NK-92 treated with Interleukin-12 subunit alpha and Interleukin-12 subunit beta, amount 100 ng/mL, for 24 hours (cell line): ENCODE measurements at places on chromosomes 16 and 17.

GRCh38 chr17:12078791-12079190, 58.1 kb downstream of the MAP2K4 start:
- DNase-seq: no peak

DNA sequence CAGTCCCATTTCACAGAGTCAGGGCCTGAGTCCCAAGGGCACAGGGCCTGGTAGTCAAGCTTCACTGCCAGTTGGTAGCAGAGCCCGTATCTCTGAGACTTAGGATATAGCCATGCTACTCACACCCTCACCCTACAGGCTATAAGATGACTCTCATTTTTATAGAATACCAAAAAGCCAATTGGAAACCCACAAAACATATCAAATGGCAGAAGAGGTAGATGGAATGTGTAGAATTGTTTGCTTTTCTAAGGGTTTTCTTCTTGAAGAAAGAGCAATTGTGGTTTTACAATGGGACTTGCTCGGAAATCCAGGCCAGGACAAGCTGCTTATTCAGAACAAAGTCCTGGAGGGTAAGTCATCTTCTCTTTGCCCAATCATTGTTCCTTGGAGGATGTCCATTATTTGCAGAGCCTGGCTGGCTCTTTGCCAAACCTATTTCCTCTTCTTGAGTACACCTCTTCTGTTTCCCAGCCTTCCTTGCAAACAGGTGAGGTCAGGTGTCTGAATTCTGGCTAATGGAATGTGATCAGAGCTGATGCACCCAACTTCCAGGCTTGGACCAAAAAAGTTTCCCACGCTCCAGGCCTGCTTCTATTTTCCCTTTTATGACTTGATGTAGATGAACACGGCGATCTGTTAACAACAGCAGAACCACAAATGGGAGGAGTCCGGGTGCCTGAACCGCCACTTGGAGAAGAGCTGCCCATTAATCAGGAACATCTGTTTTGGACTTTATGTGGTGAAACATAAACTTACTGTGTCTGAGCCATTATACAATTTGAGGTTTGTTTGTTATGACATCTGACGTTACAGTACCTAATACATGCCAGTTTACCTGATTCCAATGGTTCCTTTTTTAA, 16.9 kb upstream of the CCL22 start:
- no peak for DNase-seq

DNA sequence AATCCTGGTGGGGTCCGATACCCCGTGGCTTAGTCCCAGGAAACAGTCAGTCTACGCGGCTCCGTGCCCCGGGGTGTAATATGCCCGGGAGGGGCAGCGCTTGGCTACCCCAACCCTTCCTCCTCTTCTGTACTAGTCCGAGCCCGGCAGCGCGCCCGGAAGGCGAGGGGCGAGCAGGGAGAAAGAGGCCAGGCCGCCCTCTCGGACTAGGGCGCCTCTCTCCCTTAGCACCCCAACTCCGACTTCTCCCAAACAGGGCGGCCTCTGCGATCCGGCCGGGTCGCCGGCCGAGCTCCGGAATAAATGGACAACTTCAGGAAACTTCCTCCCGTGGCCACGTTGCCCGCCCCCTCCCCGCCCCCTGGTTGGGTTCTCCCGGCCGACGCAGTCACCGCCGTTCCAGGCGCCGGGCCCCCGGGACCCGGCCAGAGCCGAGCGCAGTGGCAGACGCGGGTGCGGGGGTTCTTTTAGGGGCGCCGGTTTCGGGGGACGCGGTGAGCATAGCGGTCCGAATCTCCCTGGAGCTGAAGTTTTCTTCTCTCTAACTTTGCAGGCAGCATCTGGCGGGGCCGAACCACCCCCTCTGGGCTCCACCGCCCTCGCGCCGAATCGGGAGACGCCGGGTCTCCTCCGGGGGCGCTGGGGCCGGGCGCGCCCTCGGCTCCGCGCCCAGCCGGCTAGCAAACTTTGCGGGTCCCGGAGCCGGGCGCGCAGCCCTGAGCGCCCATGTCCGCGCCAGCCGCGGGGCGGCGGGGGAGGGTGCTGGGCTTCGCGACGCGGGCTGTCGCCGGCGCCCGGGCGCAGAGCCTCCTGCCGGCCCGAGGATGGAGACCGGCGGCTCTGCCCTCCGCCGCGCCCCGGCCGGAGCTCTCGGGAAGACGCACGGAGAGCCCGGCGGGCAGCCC, at the start of gene SDK2:
Gene SDK2, minus strand, starts transcription at position 301 of the 905 bp plus-strand sequence. CDS start 357 bp downstream, outside the sequence.
- DNase-seq: no peak

DNA sequence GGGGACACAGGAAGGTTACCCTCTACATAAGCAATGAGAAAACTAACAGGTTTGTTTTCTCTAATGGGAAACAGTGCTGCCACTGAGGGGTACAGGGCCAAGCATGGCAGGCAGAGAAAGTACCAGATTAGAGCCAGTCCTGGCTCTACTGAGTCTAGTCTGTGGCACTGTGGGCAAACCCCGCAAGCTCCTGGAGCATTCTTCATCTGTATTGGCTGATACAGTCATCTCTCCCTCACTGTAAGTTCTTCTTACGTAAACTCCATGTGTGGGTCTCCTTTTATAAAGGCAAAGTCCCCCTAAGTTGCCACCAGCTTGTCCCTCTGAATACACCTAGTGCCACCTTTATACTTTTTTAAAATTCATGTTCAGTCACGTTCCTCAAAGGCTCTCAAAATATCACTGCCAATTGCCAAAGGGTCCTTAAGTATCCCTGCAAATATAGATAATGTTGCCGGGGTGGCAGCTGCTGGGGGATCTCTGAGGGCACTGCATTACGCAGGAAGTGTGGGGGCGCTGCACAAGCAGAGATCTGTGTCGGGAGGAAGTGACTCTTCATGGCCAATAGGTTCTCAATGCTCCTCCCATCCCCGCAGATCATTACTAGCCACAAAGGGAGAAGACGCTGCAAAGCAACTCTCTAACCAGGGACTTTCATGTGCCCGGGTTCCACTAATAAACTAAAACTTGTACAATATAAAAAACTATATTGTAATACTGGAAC, 18.8 kb downstream of the XPO6 start:
- DNase-seq: no peak

DNA sequence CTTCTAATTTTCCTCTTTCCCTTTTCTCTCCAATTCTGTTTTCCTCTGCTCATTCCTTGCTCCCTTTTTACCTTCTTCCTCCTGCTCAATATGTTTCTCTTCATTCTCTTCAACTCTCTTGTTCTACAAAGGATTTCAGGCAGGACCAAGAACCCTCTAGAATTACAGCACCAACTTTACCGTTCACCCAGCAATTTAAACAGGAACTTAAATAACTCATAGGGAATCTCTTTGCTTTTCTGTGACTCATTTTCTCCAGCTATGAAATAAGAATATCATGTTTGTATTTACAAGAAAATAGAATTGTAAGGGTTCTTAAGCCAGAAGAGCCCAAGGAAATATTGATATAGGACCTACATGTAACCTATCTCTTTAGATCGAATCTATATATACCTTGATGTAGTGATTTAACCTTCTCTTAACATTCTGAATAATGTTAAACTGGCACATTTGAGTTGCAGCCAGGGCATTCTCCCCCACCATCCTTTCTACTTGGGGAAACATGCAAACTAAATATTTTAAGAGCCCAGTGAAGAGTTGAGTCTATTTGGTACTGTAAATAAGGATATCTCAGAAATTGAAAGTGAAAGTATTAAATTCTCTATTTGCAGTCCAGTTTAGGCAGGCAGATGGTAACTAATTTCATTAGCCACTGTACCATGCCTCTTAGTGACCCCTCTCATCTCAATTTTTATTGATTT, 137.0 kb downstream of the ANKFN1 start:
- no peak for DNase-seq

- no peak for DNase-seq
Observed at GRCh38 chr16:62194828-62195227, 158.6 kb upstream of the CDH8 start.

- no peak for DNase-seq
Observed at GRCh38 chr17:39155654-39156053, 4.2 kb upstream of the PLXDC1 start.

DNA sequence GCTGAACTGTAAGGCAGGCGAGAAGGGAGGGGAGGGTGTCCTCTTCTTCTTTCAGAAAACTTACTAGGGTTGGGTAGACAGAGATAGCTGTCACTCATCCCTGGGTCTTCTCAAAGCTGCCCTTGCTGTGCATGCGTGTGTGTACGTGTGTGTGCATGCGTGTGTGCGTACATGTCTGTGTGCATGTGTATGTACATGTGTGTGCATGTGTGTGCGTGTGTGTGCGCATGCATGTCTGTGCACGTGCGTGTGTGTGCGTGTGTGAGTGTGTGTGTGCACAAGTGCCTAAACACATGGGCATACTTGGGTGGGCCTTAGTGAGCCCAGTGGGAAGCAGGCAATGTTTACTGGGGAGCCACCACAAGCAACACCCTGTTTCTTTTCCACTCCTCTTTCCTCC, 154.8 kb upstream of the TNRC6C start:
- no peak for DNase-seq

- DNase-seq: no peak
Observed at GRCh38 chr16:13793841-13794409, 126.0 kb upstream of the ERCC4 start.

GRCh38 chr16:75761108-75761507, 34.8 kb upstream of the CPHXL start:
- DNase-seq: no peak
